ENCODE measurements at places on chromosomes 2 and 18.

GRCh38 chr2:9139491-9140443 is 66.8 kb upstream of the ASAP2 start:
- DNase-seq, result peak; percentile 97

GRCh38 chr18:70489986-70490933 is 201.4 kb downstream of the SOCS6 start:
- peak; percentile 75 for DNase-seq

GRCh38 chr2:68792751-68793150 is 58.1 kb downstream of the ARHGAP25 start:
- no peak for DNase-seq

DNA sequence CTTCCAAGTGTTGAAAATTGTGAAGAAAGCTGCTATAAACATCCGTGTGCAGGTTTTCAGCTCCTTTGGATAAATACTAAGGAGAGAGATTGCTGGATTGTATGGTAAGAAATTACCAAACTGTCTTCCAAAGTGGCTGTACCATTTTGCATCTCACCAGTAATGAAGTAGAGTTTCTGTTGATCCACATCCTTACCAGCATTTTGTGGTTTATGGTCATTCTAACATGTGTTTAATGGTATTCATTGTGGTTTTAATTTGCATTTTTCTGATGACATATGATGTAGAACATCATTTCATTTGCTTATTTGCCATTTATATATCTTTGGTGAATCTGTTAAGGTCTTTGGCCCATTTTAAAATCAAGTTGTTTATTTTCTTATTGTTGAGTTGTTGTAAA is 260.7 kb downstream of the SPAG16 start:
- DNase-seq, result no peak

DNA sequence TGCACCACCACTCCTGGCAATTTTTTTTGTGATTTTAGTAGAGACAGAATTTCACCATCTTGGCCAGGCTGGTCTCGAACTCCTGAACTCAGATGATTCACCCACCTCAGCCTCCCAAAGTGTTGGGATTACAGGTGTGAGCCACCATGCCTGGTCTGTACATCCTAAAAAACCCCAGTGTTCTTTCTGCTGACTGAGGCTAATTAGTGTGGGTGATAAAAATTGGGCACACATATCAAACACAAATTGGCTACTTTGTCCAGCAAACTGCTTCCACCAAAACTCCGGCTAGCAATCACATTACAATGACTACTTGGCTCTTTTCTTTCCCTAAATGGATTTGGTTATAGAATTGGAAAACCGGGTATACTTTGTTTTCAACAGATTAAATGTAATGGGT is 153.9 kb downstream of the SLC8A1 start:
- DNase-seq, result no peak

GRCh38 chr2:33412920-33413319 is 63.5 kb upstream of the RASGRP3 start:
- DNase-seq, result no peak

- DNase-seq, result peak; percentile 32
These were observed 12.5 kb downstream of the ABCG8 start for GRCh38 chr2:43851011-43851980.

DNA sequence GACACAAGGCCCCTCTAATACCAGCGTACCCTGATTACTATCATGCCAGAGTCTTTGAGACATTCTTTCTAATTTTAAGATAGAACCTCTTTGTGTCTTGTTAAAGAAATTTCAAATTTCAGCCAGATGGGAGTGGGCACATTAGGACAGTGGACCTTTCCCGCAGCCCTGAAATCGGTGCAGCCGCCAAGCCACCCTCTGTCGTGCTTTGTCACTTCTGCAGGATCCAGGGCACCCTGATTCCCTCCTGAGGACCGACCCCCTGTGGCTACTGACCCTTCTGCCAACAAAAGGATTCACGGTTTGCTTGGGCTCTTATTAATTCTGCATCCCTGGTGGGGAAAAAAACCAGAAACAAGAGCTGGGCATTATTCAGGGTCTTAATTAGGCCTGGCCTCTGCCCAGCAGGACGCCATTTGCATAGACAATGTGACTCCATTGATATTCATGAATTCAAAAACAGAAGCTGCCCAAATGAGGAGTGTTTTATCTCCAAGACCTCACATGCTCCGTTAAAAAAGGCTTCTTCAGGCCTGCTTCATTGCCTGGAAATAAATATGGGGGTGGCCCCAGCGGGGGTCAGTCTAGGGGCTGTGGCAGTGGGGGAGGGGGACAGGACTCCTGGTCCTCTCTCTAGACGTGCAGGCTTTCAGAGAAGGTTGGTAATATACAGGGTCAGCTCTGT is 116.9 kb downstream of the ALPK2 start:
- DNase-seq, result peak; percentile 89

- DNase-seq, result no peak
These were observed 358.9 kb upstream of the ETAA1 start for GRCh38 chr2:67038195-67038594.

DNA sequence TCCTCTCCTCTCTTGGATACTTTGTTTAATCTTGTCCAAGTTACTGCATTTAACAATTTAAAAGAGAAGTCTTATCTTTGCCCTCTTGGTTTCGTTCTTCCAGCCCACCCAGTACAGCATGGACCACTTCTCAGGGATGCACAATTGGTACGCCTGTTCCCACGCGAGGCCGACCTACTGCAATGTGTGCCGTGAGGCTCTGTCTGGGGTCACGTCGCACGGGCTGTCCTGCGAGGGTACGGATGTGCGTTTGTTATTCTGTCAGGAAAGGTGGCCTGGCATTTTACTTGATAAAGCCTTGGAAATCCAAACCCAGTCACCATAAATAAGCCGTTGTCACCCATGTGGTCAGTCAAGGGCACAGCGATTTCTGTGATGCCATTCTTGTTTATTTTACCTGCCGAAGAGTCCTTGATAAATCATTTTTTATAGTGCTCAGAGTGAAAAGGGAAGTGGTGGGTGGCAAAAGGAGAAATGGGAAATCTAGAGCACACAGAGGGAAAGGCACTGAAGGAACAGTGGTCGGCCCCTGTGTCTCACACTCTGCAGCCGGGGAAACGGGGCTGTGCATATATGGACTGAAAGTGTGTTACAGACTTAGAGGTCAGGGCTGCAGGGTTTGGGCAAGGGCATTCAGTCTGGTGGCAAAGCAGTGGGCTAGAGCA is 80.5 kb downstream of the DGKD start:
- DNase-seq, result peak; percentile 24

DNA sequence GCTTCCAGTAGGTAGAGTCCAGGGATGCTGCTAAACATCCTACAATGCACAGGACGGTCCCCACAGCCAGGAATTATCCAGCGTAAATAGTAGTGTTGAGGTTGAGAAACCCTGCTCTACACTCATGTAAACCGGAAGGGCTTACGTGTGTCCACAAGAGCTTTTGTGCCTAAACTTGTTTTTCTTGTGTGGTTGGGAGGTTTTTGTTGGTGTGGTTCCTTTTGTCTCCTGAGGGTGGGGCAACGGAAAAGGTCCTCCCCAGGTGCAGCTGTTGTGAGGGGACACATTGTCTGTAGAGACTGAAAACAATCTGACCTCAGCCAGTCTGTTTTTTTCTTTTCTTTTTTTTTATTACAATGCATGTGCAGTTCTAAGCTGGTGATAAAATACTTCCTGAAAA is 72.7 kb upstream of the MGAT5 start:
- no peak for DNase-seq

DNA sequence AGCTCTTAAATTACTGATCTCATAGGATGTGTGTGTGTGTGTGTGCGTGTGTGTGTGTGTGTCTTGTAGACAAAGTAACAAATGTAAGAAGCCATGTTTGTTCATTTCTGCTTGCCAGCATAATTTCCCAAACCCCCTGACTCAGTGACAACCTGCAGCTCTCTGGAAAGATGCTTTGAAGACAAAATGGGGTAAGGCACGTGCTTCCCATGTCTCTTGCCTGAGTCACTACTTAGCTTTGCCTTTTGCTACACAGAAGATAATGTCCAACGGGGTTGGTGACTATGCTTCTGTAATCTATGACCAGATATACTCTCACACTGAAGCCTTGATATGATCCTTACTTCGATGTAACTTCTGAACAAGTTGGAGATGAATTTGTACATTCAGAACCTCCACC is 332.0 kb downstream of the SLC4A3 start:
- no peak for DNase-seq

DNA sequence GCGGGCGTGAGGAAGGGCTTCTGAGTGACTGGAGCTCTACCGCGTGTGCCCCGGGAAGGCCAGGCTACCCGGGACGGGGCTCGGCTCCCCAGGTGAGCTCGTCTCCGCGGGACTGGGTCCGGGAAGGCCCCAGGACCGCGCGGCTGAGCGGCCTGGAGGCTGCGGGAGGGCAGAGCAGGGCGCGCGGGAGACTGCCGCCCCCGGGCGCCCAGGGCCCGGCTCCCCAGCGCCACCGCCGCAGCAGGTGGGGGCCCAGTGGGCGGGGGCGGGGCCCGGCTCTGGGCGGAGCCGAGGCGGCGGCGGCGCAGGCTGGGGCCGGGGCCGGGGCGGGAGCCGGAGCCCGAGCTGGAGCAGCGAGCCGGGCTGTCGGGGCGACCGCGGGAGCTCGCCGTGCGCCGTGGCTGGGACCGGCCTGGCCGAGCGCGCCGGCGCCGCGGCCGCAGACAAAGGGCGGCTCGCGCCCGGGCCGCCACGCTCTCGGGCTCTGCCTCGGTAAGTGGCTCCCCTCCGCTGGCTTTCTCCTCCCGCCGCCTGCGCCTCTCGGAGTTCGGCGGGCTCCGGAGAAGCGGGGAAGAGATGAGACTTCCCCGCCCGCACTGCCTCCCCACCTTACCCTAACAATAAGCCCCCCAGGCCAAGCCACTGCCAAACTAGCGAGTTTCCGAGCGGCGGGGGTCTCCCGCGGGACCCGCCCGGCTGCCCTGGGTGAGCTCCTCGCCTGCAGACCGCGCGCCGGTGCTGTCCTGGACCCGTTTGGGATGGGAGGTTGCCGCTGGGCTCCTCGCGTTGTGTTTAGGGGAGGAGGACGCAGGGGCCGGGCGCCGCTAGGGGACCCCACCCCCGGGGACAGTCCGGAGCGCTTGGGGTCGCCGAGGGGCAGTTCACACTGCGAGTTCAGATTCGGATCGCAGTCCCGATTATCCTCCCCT is at the start of gene MAPK4:
Gene MAPK4 (plus strand): TSS at position 336 of the 929 bp plus-strand sequence. CDS start 103,872 bp downstream, outside the sequence.
- DNase-seq, result peak; percentile 85

DNA sequence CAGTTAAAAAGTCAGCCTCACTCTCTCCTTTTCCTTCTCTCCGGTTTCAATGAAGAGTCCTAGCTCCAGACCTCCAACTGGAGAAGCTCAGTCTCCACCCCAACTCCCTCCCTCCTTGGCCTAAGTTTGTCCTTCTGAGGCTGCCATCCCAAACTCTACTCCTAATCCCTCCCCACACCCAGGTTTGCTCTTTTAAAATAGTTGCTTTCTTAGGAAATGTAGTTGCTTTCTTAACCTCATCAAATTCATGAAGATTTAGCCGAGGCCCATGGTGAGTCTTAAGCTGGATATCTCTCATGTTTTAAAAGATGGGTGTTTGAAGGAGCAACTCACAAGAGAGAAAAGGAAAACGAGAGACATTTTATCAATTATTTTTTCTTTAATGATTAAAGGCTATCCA is 937 bp upstream of the LANCL1 start:
- DNase-seq, result peak; percentile 78

- DNase-seq, result no peak
These were observed 83.2 kb upstream of the GALNT5 start for GRCh38 chr2:157174321-157174720.

DNA sequence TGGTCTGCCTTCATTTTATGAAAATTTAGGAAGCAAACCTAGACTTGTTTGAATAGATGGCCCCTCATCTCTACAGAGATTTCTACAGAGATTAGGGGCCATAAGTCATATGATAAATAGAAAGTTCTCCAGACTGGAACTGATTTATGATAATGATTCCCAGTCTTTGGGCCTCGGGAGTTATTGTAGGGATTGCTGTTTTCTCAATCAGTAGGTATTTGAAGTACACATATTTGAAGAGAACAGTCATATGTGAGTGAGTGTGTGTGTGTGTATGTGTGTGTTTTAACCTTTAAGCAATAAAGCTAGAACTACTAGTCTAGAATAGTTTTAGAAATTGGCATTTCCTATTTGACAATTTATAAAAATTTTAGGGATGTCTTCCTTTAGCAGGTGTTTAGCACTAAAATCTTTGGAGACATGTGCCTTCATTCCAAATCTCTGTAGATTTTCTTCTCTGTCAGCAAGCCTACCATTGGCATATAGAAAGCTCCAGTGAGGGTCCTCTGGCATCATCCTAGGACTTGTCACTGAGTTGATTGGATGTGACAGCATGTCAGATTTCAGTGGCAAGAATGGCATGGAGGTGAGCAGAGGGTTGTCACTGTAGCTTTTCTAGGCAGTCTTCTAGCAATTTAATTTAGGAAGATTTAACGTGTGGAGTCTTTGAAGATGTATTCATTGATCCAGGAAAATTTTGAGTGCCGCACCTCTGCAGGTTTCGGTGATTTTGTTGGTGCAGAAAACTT is 71.2 kb downstream of the MYO1B start:
- no peak for DNase-seq

- no peak for DNase-seq
These were observed 23.2 kb downstream of the MAP4K4 start for GRCh38 chr2:101720732-101721131.

- no peak for DNase-seq
These were observed 110.2 kb upstream of the TRIB2 start for GRCh38 chr2:12606472-12607000.

DNA sequence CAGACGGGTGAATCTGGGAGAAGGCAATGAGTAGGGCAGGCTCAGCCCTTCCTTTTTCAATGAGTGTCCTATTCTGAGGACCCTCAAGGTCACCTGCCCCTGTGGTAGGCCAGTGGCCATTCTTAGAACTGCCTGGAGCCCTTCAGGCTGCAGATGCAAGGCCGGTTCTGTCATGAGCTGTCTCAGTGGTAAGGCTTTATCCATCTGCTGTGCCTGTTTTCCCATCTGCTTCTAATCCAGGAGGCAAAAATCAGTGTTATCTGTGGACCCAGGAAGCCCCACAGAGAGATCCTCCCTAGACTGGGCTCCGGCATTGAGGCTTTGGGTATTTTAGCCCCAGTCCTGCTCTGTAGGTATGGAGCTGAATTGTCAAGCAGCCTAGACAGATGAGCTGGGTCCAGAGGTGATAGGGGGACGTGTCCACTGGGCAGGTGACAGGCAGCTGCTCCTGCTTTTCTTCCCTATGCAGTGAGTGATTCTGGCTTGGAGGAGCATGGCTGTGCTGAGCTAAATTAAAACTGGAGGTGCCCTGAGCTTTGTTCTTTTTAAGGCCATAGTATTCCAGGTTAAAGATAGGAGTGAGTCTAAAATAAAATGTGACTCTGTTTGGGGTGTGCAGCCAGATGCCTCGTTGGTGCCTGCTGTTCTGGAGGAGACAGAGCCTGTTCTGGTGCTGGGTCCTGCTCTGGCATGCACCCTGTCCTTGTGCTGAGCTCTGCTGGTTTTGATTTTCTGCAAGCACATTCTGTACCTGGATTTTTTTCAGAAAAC is 92.5 kb downstream of the FHOD3 start:
- no peak for DNase-seq

- peak; percentile 30 for DNase-seq
These were observed 3.0 kb upstream of the PXDN start for GRCh38 chr2:1747065-1747941.

- no peak for DNase-seq
These were observed 142.0 kb upstream of the FSHR start for GRCh38 chr2:49296107-49296867.

- peak; percentile 8 for DNase-seq
These were observed 85.6 kb upstream of the PPM1B start for GRCh38 chr2:44083054-44083453.

All from endodermal cell (in vitro differentiated cells).